ENCODE measurements at places on chromosomes 3 and 15.

- DNase-seq = no peak
Observed at GRCh38 chr3:29153811-29154210, 127.1 kb upstream of the RBMS3 start.

DNA sequence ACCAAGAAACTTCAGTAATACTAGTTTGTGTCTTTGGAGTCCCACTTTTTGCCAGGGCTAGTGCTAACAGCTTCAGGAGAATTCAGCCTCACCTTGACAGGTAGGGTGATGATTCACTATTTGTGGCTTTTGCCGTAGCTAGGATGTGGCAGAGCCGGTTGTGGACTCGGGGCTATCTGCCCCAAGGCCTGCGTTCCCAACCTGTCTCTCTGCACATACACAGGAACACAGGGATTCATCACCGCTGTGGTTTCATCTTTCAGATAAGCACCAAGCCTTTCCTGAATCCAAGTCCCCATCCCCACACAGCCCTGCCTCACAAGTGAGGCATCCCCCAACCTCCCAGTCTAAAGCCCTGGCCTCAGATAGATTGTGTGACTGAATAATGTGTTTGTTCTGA is 45.2 kb upstream of the POLG start:
- DNase-seq = no peak

- no peak for DNase-seq
Observed at GRCh38 chr3:136237961-136238649, 12.0 kb upstream of the PCCB start.

- DNase-seq = no peak
Observed at GRCh38 chr3:126434264-126434590, 39.5 kb downstream of the CFAP100 start.

GRCh38 chr15:58383876-58384275 is 47.9 kb upstream of the LIPC start:
- no peak for DNase-seq

- no peak for DNase-seq
Observed at GRCh38 chr15:59304034-59304795, 68.5 kb downstream of the MYO1E start.

GRCh38 chr15:35112346-35112745 is 27.3 kb upstream of the NANOGP8 start:
- no peak for DNase-seq

GRCh38 chr3:13629644-13630043 is 80.7 kb downstream of the FBLN2 start:
- DNase-seq = no peak

DNA sequence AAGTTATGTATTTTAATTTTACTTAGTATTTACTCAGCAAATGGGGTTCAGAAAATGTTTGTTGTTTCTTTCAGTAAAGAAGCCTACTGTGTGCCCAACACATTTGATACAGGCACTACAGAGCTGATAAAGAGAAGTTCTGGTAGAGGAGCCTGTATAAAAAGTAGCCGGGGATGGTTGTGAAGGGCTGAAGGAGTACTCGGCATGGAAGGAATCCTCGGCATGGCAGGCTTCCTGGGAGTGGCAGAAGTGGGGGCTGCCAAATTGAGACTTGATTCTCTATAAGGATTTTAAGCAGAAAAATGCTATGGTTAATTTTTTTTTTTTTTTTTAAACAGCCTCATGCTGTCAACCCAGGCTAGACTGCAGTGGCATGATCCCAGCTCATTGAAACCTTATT is 9.3 kb downstream of the ARL13B start:
- DNase-seq = no peak

GRCh38 chr15:60421544-60421943 is 23.8 kb upstream of the ANXA2 start:
- DNase-seq = no peak

- DNase-seq = no peak
Observed at GRCh38 chr3:171850960-171851659, 8.0 kb downstream of the TMEM212 start.

GRCh38 chr3:159819676-159820075 is 169.0 kb upstream of the IL12A start:
- DNase-seq = no peak

DNA sequence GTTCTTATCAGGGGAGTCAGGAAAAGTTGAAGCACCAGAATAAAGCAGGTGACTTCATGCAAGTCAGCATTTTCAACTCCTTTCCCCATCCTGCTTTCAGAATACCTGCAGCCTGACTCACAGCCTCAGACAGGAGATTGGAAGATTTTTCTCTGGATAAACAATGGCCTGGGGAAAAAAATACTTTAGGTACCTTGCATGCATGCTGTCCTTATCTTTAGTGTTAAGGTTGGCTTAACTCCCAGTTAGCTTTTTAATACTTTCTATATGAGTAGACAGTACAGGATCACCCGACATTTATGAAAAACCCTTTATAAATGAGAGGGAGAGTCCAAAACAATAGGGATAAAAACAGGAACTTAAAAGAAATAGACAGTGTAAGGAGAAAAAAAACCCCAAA is 53.6 kb downstream of the PAK2 start:
- no peak for DNase-seq

DNA sequence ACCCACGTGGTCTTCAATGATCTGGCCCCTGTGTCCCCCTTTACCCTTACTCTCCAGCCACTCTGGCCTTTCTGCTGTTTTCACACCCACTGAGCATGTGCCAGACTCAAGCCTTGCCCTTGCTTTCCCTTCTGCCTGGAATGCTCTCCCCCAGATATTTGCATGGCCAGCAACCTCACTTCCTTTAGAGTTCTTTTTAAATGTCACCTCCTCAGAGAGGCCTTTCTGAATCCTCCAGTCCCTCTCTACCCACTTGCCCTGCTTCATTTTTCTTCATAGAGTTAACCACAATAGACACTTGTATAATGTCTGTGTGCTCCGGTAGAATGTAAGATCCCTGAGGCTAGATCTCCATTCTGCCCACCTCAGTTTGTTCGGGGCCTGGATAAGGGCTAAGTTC is 39.4 kb upstream of the TIPARP start:
- DNase-seq = no peak

DNA sequence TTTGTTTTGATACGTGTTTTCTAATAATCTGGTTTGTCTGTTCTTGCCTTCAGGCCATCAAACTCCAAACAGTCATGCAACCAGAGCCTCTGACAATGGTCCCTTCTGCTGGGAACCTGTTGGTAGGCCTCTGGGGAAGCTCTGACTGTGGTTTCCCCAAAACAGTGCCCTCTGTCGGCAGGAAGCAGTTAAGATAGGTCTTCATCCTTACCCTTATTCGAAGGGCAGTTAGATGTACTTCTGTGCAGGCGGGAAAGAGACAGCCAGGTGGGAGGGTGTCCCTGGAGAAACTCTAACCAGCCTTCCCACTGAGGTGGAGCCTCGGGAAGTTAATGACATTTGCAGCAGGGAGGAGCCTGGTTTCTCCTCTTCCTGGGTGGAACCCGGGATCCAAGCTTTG is 81.6 kb upstream of the CHMP2B start:
- DNase-seq = no peak

- DNase-seq = peak; percentile 64
Observed at GRCh38 chr15:40762919-40763800, 708 bp upstream of the GCHFR start.

GRCh38 chr3:151382671-151383070 is 1.9 kb downstream of the P2RY12 start:
- no peak for DNase-seq

DNA sequence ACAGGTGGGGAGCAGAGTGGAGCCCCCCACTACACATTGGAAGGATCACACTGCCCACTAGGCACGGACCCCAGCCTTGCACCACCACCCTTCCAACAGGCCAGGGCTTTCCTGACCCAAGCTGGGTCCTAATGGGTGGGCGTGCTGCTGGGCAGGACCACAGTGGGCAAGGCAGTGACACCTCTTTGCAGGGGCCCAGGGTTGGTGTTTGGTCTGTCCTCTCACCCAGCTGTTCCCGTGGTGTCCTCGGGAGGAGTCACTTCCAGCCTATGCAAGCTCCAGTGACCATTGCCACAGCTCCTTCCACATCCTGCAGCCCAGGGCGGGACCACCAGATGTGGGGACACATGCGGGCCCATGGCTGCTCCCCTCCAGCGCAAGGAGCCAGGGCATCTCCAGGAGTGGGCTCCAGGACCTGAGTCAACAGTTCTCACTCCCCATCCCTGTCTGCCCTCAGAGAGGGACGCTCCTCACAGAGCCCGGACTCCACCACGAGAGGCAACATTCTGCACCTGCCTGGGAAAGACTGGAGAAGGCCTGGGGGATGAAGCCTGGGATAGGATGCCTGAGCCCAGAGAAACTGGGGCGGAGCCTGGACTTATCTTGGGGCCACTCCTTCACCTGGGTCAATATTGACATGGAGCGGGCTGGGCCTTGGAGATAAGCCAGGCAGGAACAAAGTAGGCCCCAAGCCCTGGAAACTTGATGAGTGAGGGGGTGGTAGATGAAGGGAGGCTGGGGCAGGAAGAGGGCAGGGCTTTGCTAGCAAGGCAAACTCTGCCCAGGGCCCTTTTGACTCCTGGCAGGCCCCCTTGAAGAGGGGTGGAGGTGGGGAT is 3.9 kb upstream of the VILL start:
- peak; percentile 50 for DNase-seq

DNA sequence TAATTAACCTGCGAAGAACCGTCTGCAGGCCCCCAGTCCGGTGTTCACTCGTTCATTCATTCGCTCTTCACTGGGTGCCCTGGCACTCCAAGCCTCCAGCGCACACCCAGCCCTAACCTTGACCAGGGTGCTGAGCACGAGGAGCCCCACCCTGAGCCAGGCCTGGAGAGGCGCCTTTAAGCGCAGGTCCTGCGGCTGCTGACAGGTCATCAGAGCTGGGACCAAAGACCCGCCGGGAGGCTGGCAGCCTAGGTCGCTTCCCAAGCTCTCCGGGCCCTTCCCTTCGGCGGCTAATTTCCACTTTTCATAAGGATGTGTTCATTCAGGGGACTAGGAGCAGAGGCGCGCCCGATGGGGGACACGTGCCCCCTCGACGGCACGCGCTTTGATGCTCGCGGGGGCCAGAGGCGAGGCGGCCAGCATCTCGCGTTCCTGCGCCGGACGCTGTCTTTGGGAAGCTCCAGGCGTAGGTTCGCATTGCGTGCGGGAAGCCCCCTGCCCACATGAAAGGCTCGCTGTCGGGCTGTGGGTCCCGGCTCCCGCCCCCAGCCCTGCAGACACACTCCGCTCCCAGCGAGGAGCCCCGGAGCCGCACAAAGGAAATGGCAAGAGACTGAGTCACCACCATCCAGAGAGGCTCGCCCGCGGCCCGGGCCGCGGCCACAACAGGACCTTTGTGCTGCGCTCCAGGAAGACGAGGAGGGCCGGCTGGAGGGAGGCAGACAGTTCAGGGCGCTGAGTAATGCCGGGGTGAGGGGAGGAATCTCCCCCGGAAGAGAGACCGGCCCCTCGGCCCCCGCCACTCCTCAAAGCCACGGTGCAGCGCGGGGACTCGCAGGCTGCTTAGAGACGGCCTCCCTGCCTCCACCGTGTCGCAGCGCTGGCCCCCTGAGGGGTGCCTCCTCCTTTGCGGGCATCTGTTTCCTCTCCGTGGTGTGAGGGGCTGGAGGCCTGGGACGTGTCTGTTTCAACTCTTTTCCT is 266.4 kb upstream of the HES1 start:
- DNase-seq = peak; percentile 84

DNA sequence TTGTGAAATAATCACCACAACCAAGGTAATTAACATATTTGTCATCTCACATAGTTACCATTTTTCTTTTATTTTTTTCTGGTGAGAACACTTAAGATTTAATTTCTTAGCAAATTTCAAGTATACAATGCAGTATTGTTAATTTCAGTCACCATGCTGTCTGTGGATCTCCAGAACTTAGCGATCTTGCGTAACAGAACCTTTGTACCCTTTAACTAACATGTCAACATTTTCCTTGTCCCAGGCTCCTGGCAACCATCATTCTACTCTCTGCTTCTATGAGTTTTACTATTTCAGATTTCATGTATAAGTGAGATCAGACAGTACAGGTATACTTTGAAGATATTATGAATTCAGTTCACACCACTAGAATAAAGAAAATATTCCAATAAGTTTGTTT is 154.4 kb downstream of the KCNAB1 start:
- no peak for DNase-seq

GRCh38 chr3:143511174-143511879 is 336.9 kb downstream of the SLC9A9 start:
- no peak for DNase-seq

GRCh38 chr3:169701457-169701856 is 37.9 kb upstream of the MECOM start:
- no peak for DNase-seq

DNA sequence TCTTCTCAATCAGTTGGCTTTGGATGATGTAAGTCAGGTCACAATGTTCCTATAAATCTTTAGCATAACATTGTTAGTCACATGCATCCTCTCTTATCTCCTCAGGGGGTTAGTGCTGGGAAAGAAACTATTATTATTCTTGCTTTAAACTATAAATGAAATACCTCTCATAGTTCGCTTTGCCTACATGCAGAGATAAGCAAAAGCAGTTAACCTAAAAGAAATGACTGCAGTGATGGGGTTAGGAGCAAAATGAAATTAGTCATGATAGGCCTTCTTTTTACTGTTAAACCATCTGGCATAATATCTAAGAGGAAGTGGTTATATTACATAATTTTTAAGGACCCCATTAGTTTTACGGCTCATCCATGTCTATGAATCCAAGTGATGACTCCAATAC is 91.7 kb upstream of the IGSF10 start:
- DNase-seq = no peak

- no peak for DNase-seq
Observed at GRCh38 chr15:97156739-97157265, 803.7 kb upstream of the ARRDC4 start.

GRCh38 chr15:98530570-98530969 is 117.8 kb upstream of the IGF1R start:
- no peak for DNase-seq

GRCh38 chr3:69122403-69122802 is at the start of gene LMOD3:
Gene LMOD3 (minus strand): TSS chr3:69122595. CDS start chr3:69122386, 209 bp downstream.
- DNase-seq = no peak

GRCh38 chr3:197880491-197881269 is 69.3 kb upstream of the RPL35A start:
- DNase-seq = no peak

Data from ecto neural progenitor cell (in vitro differentiated cells).